ENCODE measurements at places on chromosomes 3 and 15.

GRCh38 chr15:71189718-71190117 is 74.4 kb downstream of the THSD4 start:
- no peak for DNase-seq

GRCh38 chr3:40623567-40623966 is 98.8 kb downstream of the ZNF621 start:
- no peak for DNase-seq

DNA sequence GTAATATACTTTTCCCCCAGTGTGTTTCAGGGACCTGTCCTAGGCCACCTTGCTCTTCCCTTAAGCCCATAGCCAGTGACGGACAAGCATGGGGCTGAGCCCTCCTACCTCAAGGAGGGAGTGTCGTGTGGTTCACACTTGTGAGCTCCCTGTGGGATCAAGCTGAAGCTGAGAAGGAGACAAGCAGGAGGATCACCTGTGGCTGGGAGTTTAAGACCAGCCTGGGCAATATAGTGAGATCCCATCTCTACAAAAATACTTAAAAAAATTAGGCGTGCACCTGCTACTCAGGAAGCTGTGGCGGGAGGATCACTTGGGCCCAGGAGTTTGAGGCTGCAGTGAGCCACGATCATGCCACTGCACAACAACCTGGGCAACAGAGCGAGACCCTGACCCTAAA is 76.7 kb upstream of the RPL35A start:
- DNase-seq, result no peak

DNA sequence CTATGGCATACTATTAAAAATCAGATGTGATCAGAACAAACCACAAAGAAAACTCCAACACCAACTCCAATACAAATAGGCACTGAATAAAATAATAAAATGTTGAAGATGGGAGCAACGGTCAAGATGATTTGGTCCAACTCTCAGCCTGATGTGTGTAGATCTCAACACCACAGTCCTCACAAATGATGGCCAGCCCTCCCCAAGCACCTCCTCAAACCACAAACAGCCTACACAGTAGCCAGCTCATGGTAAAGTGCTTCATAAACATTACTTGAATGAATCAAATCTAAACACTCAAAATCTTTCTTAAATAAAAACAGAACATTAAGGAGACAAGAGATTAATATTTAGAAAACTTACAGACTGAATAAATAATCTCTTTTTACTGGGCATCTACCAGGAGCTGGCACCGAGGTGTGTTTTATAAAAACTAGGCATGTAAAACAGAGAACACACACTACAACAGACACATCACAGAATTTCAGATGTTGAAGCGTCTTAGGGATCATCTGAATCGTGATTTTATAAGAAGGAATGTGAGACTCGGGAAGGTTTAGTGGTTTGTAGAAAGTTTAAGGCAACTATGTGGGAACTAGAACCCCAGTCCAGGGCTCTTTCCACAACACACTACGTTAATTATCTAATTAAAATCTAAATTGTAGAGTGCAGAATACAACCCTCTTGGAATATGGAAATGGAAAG is 102.4 kb downstream of the MYLK start:
- no peak for DNase-seq

DNA sequence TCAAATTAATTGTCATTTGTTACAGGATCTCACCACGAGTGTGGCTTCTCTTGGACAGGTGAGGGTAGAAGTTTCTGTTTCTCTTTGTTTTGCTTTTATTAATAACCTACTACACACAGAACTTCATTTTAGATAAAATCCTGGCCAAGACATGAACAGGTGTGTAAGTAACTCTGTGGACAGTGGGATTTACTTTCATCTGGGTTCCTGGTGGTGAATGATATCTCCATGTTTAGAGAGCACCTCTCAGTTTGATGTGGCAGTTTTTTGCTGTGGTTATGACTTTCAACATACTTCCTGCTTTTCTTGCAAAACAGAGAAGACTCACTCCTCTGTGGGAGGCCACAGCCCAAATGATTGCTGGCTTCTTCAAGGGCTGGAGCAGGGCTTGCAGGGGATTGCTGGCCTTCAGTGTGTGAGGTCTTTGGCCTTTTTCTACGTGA is 71.1 kb upstream of the XCR1 start:
- no peak for DNase-seq

DNA sequence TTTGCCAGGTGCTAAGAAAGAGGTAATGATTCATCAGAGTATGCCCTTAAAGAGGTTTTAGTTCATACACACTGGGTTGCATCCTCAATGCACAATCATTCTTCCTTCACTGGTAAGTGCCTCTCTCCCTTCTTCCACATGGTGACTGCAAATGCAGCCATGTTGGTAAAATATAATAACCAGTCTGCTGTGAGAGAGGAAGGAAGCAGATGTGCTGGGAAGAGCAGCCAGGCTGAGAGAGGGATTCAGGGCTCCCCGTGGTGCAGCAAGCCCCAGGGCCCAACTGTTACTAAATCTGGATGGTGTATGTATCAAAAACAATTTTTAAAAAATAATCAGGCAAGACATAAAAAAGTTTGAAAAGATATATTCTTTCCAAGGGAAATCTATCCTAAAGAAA is 498.1 kb downstream of the MAGI1 start:
- no peak for DNase-seq

- DNase-seq, result no peak
Measured at GRCh38 chr3:42661593-42662022, 8.1 kb downstream of the ZBTB47 start.

DNA sequence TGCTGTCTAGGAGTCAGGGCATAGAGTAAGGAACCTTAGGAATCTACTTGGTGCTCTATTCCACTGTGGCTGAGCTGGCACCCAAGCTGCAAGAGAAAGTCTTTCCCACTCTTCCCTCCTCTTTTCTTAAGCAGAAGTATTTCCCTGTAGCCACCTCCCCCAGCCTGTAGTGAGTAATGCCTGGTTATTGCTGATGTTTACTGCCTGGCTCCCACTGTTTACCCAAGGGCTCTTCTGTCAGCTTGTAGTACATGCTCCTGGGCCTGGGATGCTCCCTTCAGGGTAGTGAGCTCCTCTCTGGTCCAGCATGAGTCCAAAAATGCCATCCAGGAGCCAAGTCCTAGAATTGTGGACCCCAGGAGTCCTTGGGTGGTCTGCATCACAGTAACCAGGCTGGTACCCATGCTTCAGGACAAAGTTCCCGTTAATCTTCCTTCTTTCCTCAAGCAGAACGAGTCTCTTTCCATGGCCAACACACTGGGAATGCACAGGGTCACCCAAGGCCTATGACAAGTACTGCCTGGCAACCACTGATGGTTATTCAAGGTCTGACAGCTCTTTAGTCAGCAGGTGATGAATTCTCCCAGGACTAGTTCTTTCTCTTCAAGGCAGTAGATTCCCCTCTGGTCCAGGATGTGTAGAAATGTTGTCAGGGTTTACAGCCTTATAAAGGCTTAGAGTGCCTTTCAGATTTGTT is 17.6 kb downstream of the GALK2 start:
- DNase-seq, result no peak

DNA sequence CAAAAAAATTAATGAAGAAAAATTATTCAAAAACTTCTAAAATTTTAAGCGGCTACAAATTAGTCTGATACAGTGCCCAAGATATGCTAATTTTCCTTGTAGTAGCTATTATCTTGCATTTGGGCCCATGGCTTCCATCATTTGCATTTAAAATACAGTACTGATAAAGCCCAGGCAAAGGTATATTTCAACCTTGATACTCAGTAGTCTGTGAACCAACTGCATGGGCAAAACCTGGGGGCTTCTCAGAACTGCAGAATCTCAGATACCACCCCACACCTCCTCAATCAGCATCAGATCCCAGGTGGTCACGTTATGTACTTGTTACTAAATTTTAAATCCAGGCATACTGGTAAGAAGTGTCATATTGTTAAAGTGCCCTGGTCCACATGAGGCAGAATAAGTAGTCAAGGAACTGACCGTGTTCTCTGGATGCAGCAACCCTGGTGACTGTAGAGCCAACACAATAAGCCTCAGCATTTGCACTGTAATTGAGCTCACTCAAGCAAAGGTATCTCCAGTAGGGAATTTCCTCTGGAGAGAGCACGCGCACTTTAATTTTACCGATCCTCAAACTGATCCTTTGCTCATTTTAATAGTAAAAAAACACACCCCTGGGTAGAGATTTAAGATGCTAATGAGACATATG is 31.9 kb downstream of the ZNF385D start:
- no peak for DNase-seq

GRCh38 chr15:79051941-79052731 is 38.4 kb downstream of the RASGRF1 start:
- no peak for DNase-seq

- DNase-seq, result no peak
Measured at GRCh38 chr3:6251612-6252400, 609.1 kb upstream of the GRM7 start.

DNA sequence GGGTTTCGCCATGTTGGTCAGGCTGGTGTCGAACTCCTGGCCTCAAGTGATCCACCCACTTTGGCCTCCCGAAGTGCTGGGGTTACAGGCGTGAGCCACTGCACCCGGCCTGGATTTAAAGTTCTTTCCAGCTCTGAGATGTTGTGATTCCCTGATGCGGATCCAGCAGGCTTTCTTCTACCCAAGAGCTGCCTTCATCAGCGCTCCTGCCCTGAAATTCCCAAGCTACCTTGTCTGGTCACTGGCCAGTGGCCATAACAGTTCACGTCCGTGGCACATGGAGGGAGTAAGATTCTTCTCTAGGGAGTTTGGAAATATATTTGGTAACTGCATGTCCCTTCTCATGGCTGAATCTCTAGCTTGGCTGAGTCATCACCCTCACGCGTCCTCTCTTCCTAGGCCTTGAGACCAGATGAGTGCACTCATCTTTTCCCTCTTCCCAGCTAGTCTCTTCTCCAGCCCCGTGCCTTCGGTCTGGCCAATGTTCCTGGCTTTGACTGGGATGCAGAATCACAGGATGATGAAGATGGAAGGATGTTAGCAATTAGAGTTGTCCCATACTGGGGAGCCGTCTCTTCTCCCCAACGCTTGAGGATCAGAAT is 29.8 kb upstream of the APOD start:
- DNase-seq, result no peak

DNA sequence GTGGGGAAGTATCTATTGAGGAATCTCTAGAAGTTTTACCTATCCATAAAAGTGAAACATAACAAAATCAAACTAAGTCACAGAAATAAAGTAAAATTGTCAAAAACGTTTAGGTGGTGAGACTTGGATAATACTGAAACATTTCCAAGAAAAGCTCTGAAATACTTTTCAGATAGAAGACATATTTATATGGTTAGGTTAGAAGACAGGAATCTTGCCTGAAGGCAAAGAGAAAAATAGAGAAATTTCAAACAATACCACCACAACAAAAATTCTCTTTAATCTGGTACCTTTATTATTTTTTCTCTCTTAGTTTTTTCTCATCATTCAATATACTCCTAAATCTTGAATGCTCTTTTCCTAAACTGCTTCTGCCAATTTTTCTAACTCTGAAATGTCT is 222.7 kb upstream of the PLSCR5 start:
- DNase-seq, result no peak

GRCh38 chr15:100863075-100863795 is 16.4 kb upstream of the ALDH1A3 start:
- DNase-seq, result no peak

DNA sequence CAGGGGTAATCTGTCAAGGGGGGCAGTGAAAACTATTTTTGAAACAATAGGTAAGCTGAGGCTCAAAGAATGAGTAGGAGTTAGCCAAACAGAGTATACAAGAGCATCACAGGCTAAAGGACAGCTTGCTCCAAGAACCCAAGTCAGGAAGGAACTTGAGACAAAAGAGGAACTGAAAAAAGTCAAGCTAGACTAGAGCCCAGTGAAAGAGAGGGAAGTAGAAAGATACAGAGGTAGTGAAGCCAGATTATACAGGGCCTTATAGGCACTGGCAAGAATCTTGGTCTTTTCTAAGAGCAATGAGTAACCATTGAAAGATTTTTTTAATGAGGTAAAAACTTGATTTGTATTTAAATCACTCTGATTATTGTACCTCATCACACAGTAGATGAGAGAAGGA is 69.9 kb downstream of the FILIP1L start:
- no peak for DNase-seq

- DNase-seq, result no peak
Measured at GRCh38 chr3:27669591-27669990, 52.5 kb downstream of the EOMES start.

- DNase-seq, result no peak
Measured at GRCh38 chr15:31279221-31280045, 47.2 kb upstream of the KLF13 start.

DNA sequence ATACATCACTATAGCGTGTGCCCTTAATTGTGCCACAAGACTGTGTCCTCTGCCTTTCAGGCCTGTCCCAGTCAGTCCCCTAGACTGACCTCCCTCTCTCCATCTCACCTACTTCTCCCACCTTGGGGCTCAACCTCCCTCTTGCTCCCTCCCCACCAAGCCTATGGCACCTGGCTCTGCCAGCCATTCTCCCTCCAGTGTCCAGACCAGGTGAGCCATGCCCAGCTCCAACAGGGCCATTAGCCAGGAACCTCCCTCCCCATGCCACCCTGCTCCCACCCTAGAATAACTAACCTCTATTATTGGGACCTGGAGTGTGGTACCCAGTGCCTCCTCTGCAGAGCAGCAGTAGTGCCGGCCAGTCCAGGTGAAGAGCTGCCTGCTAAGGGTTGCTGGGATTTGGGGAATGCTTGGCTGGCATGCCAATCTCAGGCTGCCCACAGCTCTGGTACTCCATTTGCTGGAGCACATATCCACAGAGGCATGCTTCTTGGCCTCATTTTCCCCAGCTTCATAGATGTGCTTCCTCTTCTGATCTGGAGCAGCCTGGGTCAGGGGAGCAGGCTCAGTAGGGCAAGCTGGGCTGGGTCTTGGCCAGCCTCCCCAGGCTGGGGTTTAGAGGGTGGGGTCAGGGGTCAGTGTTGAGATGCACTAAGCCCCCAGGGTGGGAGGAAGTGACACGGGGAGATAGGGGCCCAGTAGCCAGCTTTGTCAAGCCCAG is 38.8 kb downstream of the SAXO2 start:
- no peak for DNase-seq

GRCh38 chr3:27289769-27290413 is 79.3 kb downstream of the NEK10 start:
- no peak for DNase-seq

DNA sequence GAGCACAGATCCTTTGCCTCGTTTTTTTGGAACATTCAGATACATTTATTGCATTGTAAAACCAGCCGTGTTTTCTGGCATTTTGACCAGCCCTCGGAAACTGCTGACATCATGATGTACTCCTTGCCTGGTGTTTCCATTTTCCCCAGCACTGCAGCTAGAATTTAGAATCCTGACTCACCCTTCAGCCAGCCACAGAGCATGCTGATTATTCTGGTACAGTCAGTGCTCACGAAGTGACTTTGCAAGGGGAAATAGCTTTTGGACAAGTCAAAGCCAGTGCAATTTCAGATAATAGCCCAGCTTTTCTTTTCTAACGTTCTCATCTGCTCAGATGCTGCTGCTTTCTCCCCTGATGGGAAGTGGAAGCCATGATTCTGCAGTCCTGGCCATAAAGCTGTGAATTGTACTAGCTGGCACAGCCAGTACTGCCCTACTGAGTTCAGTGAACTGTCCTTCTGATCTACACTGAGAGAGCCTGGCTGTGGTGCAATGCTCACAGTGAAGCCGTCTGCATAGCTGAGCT is 12.1 kb upstream of the CNBP start:
- DNase-seq, result peak; percentile 23

- no peak for DNase-seq
Measured at GRCh38 chr3:138082085-138082991, 33.1 kb downstream of the DZIP1L start.

GRCh38 chr3:124257336-124257864 is 265.5 kb upstream of the ROPN1 start:
- DNase-seq, result no peak

- no peak for DNase-seq
Measured at GRCh38 chr3:65854606-65855304, 184.0 kb downstream of the MAGI1 start.

- DNase-seq, result no peak
Measured at GRCh38 chr3:36777424-36778218, 13.3 kb upstream of the DCLK3 start.
